Thymus (tissue), 14 donors: ENCODE measurements at places on chromosomes 4 and X. TPM values are rescaled to one million over a fixed set of nuclear protein-coding genes. Genes with fewer than 3 reads are reported as not detected.

Gene DGKK
- under 0.01 TPM for total RNA-seq

Gene FBXL5
- 66.7 TPM for total RNA-seq

DNA sequence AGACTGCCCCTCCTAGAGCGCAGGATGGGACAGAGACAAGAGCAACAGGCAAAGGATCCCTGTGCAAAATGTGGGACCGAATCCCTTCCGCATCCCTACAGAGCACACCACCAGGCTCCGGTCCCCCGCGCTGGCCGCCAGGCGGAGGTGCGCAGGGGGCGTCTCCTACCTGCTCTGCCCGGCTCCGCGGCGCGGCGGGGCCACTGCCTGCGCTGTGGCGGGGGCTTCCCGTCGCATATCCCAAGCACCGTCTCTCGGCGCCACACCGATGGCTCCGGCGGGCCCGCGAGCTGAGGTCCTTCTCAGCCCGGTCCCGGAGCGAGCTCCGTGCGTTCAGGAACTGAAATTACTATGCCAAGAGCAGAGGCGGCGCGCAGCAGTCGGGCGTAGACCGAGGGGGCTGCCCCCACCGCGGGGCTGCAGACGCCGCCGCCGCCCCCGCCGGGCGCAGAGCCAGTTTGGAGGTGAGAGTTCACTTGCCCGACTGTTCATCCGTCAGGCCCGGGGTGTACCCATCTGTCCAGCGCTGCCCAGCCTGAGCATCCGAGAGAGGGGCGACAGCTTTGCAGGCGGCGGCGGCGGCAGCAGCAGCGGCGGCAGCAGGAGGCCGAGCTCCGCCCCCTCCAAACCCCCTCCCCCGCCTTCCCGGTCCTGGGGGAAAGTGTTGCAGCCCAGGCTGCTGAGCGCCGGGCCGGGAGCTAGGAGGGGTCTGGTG, at the start of gene GPRIN3:
GPRIN3 (minus strand) TSS at position 355 of the 715 bp plus-strand sequence. CDS start 57,690 bp downstream, outside the sequence.
- DNase-seq, result no peak

- DNase-seq, result no peak
Measured at GRCh38 chr4:24070117-24070516, 180.3 kb upstream of the PPARGC1A start.

- no peak for DNase-seq
Measured at GRCh38 chrX:129721870-129722269, 16.9 kb upstream of the XPNPEP2 start.

GRCh38 chrX:14964500-14964899, 91.3 kb downstream of the MOSPD2 start:
- no peak for DNase-seq

DNA sequence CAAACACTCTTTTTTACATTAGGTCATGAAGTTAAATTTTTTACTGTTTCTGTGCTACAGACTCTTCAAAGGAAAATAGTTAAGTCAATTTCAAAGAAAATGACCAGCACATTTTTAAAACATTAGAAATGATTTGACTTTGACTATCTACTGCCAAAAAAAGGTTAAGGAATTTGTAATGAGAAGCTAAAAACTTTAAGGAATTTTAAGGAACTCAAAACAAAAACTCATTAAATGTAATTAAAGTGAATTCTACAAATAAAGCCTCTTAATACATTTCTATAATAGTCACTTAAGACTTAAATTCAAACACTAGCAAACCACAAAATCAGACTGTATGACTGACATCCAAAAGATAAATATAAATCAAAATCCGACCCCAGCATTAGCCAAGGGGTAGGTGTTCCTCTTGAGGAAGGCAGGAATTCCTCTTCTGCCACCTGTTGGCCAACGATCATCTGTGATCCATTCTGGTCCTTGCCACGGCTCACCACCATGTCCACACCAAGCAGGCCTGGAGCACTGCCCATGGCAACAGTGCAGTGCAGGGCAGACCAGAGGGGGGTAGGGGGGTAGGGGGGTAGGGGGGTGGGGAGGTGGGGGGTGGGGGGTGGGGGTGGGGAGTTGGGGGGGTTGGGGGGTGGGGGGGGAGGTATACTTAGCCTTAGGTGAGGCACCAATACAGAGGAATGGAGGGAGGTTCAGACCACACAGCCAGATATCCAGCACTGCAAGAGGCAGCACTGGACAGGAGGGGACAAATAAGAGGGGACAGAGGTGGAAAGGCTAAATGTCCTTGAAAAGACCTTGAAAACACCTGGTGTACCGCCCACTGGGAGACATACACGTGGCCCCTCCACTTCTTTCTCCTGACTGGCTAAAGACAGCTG, 287.4 kb downstream of the CHIC1 start:
- DNase-seq, result no peak

DNA sequence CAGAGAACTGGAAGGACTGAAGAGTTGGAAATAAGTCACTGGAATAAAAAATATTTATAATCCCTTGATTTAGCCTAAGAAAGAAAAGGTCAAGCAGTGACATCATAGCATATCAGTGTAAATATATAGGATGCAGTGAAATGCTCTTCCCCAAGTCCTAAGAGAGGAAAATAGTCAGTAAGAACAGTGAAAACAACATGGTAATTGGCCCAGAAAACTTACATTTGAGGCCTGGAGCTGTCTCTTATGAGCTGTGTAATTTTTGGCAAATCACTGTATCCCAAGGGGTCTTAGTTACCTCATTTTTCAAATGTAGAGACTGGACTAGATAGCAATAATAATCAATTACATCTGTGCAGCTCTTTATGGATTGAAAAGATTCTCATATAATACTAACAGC, 255.7 kb upstream of the AR start:
- no peak for DNase-seq

DNA sequence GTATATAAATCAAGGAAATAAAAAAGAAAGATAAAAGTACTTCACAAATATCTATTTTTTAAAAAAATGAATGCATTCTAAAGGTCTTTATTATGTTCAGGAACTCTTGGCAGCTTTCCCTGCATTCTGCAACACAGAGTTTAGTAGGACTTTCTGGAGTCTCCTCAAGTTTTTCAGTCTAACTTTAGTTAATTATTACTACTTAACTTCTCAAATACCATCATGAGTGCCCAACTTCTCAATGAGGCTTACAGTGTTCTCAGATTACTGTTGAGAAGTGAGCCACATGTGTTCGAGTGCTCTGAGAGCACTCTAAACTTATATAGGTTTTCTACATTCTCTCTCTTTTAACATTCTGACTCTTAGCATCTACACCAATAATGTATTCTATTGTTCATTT, 1852.9 kb upstream of the PCDH10 start:
- no peak for DNase-seq

DNA sequence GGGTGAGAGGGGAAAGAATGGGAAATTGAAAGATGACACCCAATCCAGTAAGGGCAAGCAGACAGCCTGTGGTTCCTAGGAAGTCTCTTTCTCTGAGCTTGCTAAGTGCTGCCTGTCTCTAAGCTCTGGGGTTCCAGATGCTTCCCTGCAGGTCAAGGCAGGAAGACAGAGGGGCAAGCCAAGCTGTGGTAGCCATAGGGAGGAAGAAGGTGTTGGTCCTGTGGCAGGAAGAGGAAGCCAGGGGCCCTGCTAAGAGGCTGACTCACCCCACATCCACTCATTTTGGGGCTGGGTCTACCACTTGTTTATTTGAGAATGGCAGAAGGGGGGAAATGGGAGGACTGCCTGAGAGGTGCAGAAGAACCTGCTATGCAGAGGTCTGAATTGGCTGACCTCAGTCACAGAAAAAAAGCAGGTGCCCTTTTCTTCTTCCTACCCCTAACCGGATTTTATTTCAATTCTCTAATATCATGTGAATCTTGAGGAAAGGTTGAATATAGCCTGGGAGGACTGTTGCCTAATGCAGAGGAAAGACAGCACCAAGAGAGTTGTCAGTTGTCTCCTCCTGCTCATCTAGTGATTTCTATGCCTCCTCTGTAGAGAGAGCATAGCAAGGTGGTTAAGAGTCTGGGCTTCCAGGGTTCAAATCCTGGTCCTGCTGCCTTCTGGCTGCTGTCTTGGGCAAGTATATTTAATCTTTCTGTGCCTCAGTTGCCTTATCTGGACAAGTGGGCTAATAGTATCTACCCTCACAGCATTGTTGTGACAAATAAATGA, 27.4 kb downstream of the HOPX start:
- no peak for DNase-seq

GRCh38 chrX:46819136-46819535, 17.7 kb upstream of the RP2 start:
- DNase-seq, result no peak
